ENCODE measurements at places on chromosomes 16 and 17.
A peak's percentile ranks its signal among the peaks of the same experiment; 100 is the strongest.

- peak; percentile 37 for DNase-seq
These were observed 3.0 kb upstream of the ITGAX start for GRCh38 chr16:31351942-31352325.

DNA sequence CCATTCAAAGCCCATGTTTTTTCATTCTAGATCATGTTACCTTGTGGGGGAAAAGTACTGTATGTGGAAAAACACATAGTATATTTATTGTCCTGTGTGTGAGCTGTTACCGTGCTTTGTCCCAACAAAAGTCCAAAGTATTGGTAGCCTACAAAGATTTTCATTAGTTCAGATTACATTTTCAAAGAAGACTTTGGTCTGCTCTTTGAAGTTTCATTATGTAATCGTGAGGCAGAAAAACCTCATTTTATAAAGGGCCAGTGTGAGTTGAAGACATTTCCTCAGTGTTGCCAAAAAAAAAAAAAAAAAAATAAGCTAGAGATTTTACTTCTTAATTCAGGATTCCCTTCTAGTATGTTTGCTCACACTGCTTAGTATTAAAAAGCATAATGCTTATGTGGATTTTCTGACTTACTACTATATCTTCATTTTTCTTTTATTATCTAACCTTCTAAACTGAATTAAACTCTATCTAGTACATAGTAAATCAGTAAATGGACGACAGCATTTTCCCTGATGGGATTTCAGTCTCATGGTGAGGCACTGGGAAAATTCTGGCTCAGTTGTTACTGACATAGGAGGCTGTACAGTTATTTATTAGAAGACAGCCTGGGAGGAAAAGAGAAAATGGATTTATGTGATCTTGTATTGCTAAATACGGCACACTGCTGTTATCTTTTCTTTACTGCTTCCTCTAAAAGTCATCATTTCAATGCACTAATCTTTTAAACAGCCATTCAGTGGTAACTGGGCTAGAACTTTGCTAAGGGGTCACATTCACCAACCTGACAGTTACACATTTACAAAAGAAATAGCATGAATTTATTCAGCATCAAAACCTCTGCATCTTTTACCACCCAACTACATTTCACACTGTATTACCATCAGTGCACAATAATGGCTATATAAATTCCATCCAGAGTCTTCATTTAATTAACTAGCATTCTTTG is 100.6 kb downstream of the STXBP4 start:
- no peak for DNase-seq

GRCh38 chr17:1143573-1143972 is 36.2 kb downstream of the ABR start:
- DNase-seq, result no peak

DNA sequence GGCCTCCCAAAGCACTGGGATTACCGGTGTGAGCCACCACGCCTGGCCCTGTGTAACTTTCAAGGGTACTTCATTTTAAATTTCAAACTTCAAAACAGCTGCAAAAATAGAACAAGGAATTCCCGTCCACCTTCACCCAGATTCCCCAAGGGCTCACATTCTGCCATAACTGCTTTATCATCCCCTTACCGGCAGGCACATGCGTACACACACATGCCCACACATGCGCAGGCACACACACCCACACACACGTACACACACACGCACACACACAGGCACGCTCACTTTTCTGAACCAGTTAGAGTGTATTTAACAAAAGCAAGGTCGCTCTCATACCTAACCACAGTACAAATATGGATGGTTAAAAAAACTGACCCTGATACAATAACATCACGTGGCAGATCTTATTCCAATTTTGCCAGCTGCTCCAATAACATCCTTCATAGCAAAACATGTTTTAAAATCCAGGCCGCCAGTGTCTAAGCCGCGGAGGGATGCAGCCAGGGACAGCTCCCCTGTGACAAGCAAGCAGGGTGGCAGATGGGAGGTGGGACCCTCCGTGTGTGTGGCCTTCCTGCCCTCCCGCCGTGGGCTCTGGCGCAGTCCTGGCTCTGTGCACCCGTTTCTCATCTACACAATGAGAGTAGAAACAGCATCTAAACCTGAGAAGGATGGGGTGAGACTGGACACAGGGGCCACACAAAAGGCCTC is 23.1 kb downstream of the PDIA2 start:
- no peak for DNase-seq

DNA sequence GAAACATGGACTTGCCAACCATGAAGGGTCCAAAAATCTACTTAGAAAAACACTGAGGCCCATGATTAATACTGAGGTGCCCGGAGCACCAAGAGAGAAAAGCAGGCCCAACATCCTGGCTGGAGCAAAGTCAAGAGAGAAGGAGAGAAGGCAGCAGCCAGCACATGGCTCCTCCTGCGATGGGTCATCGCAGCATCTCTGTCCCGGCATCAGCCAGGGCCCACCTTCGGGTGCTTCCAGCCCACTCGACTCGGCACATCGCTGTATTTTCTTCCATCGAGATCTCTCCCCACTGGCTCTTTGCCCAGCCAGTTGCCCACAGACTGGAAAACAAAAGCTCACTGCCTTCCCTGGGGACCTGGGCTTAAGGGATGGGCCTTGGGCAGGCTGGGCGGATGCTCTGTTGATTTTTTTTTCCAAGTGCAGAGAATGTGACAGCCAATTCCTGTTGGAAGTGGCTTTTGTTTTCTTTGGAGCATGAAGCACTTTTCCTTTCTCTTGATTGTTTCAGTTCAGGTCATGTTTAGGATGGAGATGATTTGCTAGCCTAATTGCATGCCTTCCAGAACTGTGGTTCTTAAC is 58.1 kb downstream of the CYB5B start:
- no peak for DNase-seq

DNA sequence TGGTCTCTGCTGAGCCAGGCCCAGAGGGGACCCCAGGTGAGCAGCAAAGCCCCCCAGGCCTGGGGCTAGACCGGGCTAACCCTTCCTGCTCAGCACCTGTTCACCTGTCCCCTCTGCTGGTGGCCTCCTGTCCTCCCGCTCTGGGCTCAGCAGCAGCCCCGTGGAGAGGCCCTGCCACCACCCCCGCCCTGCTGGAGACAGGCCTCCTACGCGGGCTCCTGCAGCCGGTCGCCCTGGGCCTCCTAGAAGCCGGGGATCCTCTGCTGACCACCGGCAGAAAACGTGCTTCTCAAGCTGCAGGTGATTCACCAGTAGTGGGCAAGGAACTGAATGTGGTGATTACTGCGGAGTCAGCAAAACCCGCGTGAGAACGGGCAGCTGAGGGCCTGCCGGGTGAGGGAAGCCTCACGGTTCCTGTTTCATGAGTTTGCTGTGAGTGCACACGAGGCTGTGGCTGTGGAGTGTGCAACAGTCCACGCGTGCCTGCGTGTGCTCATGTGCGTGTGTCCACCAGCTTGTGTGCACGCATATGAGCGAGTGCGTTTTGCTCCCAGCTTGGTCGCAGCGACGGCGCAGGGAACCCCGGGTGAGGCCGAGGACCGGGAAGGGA is 792 bp downstream of the SECTM1 start:
- DNase-seq, result no peak

- DNase-seq, result no peak
These were observed 42.8 kb downstream of the PHKB start for GRCh38 chr16:47503936-47504335.

DNA sequence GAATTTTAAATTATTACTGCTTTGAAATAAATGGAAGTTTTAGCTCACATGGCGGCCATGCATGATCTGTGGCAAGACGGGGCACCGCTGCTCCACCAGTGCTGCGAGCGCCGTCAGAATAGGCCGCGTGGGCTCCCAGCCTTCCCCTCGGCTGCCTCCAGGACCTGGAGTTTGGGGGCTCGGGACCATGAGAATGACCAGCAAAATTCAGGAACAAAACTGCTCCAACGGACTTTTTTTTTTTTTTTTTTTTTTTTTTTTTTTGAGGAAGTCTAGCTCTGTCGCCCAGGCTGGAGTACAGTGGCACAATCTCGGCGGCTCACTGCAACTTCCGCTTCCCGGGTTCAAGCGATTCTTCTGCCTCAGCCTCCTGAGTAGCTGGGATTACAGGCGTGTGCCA is 38.3 kb upstream of the AKAP1 start:
- DNase-seq, result no peak

GRCh38 chr17:78407387-78408000 is 29.0 kb downstream of the PGS1 start:
- DNase-seq, result no peak

- no peak for DNase-seq
These were observed 16.6 kb downstream of the SPIRE2 start for GRCh38 chr16:89844739-89845339.

DNA sequence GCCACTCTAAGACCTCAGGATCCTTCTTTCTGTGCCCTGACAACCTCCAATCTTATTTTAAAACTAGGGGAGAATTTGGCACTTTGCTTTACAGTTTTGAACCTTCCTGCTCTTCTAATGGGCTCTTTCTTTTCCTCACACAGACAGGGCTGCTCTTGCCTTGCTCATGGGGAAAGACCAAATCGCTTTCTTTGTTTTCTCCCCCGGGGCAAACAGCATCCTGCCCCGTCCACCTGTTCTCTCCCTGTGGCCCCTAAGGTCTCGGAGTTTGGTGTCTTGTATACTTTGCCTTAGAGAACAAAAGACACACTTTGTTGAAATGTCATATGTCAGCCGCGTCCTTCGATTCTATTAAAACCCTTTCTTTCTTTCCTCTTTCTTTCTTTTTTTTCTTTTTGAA is 306.7 kb upstream of the SALL1 start:
- no peak for DNase-seq

- DNase-seq, result peak; percentile 71
These were observed 9.2 kb downstream of the KDM6B start for GRCh38 chr17:7843257-7843535.

GRCh38 chr17:69164206-69164605 is 22.5 kb upstream of the ABCA6 start:
- DNase-seq, result no peak

DNA sequence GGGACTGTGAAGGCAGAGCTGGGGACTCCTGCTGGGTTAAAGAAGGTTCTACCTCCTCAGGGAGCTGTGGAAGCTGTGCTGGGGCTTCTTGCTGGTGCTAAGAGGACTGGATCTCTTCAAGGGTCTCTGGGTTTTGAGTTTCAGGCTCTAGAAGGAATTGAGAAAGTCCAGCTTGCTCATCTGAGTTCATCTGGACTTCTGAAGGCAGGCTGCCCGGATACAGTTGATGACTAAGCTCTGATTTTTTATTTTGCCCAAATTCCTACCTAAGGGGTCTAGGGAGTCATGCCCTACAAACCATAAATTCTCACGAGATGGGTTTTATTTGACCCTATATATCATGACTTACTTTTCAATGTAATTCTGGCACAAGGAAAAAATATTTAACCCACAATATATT is 46.8 kb upstream of the TMEM97 start:
- no peak for DNase-seq

DNA sequence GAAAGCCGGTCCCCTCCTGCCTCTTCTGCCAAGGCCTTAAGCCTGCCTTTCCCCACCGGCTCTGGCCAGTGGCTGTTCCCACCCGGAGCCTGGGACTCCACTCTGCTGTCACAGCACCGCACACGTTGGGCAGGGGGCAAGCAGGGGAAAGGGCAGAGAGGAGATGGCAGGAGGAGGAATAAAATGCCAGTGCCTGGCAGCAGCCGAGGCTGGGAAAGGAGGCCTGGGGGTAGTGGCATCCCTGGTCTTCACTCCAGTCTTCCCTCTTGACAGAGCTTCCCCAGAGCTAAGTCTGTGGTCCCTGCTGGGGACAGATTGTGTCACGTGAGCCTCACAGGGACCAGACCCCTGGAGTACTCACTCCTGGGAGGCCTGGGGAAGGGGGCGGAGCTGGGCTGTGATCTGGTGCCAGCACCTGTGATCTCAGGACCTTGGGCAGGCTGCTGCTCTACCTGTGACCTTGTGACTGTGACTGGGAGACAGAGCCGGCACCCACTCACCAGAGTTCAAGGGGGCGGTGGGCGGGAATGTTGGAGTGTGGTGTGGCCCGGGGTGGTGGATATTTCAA is 97.2 kb upstream of the GSE1 start:
- no peak for DNase-seq

DNA sequence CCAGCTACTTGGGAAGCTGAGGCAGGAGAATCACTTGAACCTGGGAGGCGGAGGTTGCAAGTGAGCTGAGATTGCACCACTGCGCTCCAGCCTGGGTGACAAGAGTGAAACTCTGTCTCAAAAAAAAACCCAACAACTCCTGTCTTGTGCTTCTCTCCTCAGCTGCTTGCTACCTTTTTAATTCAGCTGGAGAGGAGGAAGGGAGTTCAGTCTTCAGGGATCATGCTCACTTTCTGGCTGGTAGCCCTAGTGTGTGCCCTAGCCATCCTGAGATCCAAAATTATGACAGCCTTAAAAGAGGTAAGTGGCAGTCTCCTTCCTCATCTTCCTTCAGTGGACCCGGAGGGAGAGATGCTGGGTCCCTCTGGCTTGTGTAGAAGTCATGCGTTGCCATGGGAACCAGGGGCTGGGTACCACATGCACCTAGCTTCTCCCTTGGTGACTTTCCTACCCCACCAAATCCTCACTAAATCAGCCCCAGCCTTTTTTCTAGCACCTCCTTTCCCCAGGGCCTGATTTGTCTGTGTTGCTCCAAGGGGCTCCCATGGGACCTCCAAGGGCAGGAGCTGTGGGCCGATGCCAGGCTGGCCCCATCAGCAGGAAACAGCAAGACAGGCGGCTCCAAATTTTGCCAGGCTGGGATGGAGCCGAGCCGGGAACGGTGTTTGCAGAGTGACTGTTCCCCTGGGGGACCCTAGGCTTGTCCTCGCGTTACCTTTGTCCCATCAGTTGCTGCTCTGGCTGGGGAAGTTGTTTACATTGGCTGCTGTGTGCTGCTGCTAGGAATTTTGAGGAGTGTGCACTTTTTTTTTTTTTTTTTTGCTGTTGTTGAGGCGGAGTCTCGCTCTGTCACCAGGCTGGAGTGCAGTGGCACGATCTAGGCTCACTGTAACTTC is 65.2 kb downstream of the ABCC1 start:
- DNase-seq, result no peak

DNA sequence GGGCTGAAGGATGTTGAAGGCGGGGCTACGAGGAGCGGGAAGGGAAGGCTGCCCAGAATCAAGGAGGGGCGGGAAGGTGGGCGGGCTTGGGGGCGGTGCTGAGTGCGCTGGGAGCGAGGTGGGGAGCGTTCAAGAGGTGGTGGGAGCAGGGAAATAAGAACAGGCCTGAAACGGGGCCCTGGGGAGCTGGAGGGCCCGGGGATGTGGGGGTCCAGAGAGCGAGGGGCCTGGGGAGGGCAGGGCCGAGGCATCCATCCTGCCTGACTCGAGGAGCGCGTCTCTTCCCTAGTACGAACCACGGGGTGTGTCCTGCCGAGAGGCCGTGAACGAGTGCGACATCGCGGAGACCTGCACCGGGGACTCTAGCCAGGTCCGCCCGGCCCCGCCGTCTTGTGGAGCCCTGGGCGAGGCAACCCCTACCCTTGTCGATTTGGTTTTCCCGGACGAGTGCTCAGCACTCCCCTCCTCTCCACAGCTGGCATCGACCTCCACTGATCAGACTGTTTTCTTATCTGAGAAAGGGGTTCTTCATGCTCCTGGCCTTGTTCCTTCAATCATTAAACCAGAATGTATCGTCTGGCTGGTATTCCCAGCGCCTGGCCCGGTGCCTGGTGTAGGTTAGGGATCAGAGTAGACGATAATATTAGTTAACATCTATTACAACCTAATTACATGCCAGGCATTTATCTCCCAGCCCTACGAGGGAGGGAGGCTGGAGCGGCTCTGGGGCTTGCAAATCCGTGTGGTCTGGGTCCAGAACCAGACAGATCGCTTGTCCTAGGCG is 17.2 kb downstream of the ADAM11 start:
- no peak for DNase-seq
